Stimulated activated CD8-positive, alpha-beta memory T cell treated with anti-CD3 and anti-CD28 coated beads, Interleukin-7, amount 100 ng/mL, for 4 hours (primary cell): ENCODE measurements at places on chromosomes 6 and 20.

- DNase-seq = no peak
These were observed 20.9 kb downstream of the SLC9A8 start for GRCh38 chr20:49833483-49833882.

GRCh38 chr20:59994697-59995122, 36.5 kb downstream of the CDH26 start:
- DNase-seq = no peak

DNA sequence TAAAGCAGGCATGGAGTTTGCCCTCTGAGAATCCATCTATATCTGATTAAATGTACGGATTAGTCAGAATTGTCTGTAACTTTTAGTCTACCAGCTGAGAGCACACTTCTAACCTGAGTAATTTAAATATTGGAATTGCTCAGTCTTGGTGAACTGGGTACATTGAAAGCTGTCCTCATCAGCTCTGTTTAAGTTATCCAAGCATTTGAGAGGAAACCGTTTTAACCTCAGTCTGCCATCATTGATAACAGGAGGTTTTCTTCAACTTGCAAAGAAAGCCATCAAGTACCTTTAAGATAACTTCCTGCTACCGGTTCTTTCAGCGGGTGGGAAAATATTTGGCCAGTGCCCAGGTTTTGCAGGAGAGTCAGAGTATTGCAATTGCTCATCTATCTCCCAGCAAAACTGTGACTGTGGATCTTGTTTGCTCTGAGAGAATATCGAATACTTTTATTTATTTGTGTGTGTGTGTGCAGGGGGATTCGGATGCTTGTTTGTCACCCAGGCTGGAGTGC, 31.1 kb upstream of the F13A1 start:
- no peak for DNase-seq

DNA sequence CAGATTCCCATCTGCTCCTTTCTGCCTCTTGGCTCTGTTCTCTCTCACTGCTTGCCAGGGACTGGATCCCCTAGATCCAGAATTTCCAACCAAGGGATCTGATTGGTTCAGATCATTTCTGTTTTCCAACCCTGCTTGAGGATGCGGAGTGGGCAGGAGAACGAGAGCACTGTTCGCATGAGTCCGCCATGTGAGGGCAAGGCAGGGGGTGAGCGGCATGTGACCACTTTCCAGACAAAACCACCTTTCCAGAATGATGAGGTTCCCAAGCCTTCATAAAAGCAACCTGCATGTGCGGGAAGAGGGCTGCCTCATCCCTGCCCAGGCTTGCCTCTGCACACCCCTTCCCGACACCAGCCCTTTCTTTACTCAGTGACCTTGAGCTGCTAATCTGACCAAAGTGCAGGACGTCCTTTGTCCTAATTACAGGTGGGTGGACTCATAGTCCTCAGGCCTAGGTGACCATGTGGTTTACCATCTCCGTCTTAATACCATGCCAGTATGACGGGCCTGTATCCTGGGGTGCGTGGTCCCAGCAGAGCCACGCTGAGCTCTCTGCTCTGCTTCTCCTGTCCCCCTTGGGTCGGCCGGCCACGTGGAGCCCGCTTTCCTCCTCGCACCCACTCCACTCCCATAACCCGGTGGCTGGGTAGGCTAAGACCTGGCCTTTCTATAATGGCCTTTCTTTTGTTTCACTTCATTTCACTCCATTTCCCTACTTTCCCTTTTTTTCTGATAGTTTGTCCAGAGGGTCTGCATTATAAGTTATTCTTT, 14.4 kb downstream of the NQO2 start:
- no peak for DNase-seq

- DNase-seq = no peak
These were observed 515.3 kb downstream of the TENT5A start for GRCh38 chr6:81237226-81237625.
